ENCODE measurements at places on chromosomes 3 and 15.

DNA sequence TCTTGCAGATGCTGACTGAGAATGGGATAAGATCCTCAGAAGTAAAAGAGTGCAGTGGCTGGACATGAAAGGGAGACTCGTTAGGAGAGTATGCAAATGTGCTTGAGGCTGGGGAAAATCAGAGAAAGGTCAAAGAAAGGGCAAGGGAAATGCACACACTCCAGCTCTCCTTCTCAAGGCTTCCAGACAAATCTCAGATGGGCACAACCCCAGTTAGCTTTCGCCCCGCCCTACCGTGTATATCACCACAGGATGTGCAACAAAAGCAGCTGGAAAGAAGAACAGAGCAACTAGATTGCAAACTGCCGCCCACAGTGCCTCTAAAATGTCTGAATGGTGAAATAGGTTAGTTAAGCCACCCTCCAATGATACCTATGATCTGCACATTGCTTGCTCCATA lies 63.9 kb downstream of the CERS3 start:
- no peak for DNase-seq

DNA sequence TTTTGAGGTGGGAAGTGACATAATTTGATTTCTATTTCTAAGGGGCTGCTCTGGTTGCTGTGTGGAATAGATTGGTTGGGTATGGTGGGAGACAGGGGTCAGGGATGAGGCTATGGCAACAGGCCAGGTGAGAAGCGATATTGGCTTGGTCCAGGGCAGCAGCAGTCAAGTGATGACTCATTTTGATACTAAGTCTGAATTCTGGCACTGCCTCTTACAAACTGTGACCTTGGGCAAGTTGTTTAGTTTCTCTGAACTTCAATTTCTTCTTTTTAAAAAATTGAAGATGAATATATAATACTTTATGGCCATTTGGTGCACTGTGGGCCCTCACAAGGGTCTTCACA lies 40.4 kb upstream of the CLSTN2 start:
- no peak for DNase-seq

DNA sequence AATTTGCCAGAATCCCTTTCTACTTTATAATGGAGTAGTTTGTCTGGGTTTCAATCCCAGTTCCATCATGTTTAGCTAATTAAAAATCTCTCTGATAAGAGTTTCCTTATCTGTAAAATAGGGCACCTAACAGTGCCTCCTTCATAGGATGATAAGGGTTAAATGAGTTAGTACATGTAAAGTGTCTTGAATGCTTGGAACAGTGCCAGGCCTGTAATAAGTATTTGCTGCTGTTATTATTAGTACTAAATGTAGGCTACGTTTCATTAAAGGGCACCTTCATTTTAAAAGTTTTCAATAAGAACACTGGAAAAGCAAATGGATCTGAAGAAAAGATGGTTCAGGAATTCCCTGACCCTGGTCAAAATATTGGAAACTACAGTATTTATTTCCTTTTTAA lies 11.8 kb upstream of the SLC2A2 start:
- DNase-seq, result no peak

GRCh38 chr3:181610083-181610972 lies 101.4 kb upstream of the SOX2 start:
- DNase-seq, result no peak

GRCh38 chr15:101028772-101029438 lies 109.7 kb downstream of the LRRK1 start:
- DNase-seq, result no peak

DNA sequence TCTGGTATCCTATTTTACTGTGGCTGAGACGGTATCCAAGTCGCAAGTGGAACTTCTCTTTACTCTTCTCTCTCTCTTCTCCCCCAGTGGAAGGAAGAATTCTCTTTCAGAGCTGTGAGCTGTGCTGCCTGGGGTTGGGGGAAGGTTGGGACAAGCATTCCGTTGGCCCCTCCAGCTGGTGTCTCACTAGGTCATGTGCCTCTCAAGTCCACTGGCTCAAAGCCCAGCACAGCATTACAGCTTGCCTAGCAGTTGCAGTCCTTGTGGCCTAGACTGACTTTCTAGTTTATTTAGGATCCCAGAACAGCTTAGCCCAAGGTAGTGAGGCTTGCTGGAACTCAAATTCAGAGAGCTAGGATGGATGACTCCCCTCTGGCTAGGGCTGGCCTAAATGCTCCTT lies 76.1 kb upstream of the SPATA16 start:
- no peak for DNase-seq
